ENCODE measurements at places on chromosomes 12 and 14.

DNA sequence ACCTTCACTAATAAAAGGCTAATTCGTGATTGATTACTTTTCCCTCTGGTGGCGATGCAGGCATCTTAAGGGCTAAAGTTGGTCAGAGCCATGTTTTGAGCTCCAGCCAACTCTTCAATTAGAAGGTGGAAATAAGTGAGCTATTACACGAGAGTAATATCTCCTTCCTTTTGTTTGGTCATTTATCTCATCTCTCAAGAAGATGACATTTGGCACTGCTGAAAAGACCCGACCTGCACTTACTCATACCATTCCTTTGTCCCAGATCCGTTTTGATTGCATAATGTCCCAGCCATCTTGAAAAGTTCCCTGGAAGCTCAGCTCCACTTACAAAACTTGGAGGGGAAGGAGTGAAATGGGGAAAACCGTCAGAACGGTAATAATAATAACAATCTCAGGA lies 316.2 kb downstream of the VRK1 start:
- H3K27ac ChIP-seq: no peak overlapping the region
- peaks cover 7% of the 10 kb centered on the region for H3K36me3 ChIP-seq
- H3K4me1 ChIP-seq: no peaks in the 10 kb centered on the region
- DNase-seq: no peak

- no peaks in the 10 kb centered on the region for H3K36me3 ChIP-seq
- peak within 1 kb of the TSS; percentile 89 for H3K27ac ChIP-seq
- no peak for DNase-seq
- H3K27me3 ChIP-seq: peaks cover 10% of the 10 kb centered on the region
Measured at GRCh38 chr12:26195250-26195640, at the start of gene SSPN. TSS of gene SSPN (plus strand) at chr12:26195573. CDS start at chr12:26195673, 100 bp downstream.

DNA sequence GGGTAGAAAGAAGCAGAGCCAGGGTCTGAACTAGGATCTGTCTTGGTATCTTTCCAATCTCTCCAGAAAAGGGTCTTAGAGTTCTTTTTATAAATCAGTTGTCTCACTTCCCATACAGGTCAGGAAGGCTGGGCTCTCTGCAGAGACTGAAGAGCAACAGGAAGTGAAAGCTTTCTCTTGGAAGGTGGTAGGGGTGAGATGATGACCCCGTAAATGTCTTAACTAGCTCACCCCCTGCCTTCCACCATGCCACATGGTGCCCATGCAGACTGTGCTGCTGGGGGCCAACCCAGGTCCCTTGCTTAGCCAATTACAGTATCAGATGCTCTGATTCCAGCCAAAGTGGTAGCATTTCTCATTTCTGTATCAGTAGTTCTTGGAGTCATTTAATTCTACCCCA lies 17.6 kb upstream of the RASSF8 start:
- no peak for DNase-seq
- H3K27ac ChIP-seq: no peak overlapping the region
- no peaks in the 10 kb centered on the region for H3K27me3 ChIP-seq
- no peaks in the 10 kb centered on the region for H3K36me3 ChIP-seq
- H3K4me1 ChIP-seq: no peaks in the 10 kb centered on the region
- H3K4me3 ChIP-seq: no peak overlapping the region

GRCh38 chr12:116236148-116236731 lies 41.3 kb downstream of the MED13L start:
- H3K27me3 ChIP-seq: no peaks in the 10 kb centered on the region
- H3K4me1 ChIP-seq: peaks cover 35% of the 10 kb centered on the region
- peaks cover 14% of the 10 kb centered on the region for H3K36me3 ChIP-seq
- DNase-seq: peak; percentile 9

DNA sequence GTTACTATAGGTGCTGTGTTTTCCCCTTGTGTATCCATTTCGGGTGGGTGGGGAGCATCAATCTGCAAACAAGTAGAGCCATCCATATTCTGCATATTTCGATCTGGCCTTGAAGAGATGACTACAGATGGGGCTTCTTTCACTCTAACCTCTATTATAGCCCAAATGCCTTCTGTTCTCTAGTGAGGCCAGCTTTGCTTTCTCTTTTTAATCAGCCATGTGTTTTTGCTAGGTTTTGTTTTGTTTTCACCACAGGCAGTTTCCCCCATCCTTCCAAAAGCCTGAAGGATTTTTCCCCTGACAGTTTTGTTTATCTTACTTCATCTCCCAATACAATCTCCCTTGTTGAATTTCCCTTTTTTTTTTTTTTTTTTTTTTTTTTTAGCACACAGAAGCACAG lies 224.1 kb downstream of the BTG1 start:
- no peak for DNase-seq
- no peak overlapping the region for H3K4me3 ChIP-seq
- H3K36me3 ChIP-seq: no peaks in the 10 kb centered on the region
- peaks cover 7% of the 10 kb centered on the region for H3K27me3 ChIP-seq

- no peaks in the 10 kb centered on the region for H3K36me3 ChIP-seq
- no peak for DNase-seq
- H3K4me3 ChIP-seq: no peak overlapping the region
- no peak overlapping the region for H3K27ac ChIP-seq
- no peaks in the 10 kb centered on the region for H3K4me1 ChIP-seq
- no peaks in the 10 kb centered on the region for H3K27me3 ChIP-seq
Measured at GRCh38 chr14:86510491-86510890, 980.5 kb downstream of the FLRT2 start.

DNA sequence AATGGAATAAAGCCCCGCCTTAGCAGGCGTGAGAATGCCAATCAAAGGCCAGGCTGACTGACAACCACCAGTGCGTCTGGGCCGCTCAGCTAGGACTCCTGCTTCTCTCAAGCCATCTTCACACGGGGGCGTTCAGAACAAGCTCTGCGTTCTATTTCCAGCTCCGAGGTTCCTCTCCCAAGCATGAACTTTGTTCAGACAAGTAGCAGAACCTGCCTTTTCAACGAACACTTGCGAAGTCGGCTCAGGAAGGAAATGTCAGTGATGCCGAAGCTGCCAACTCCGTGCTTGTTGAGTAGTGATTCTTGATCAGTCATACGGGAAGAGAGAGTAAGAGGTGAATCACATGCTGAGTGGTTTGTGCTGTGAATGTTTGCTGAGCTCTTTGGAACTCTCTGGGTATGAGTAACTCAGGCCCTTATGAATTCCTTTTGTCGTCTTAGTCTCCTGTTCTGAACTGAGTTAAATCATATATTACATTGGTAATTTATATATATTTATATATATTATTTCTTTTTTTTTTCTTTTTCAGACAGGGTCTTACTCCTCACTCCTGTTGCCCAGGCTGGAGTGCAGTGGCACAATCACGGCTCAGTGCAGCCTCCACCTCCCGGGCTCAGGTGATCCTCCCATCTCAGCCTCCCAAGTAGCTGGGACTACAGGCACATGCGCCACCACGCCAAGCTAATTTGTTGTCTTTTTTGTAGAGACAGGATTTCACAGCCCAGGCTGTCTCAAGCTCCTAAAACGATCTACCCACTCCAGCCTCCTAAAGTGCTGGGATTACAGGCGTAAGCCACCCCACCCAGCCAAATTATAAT lies 29.4 kb upstream of the BCL7A start:
- peaks cover 65% of the 10 kb centered on the region for H3K4me1 ChIP-seq
- H3K36me3 ChIP-seq: no peaks in the 10 kb centered on the region
- peak overlapping the region; percentile 72 for H3K4me3 ChIP-seq
- peak overlapping the region; percentile 99 for H3K27ac ChIP-seq
- peak; percentile 88 for DNase-seq
- H3K27me3 ChIP-seq: no peaks in the 10 kb centered on the region

DNA sequence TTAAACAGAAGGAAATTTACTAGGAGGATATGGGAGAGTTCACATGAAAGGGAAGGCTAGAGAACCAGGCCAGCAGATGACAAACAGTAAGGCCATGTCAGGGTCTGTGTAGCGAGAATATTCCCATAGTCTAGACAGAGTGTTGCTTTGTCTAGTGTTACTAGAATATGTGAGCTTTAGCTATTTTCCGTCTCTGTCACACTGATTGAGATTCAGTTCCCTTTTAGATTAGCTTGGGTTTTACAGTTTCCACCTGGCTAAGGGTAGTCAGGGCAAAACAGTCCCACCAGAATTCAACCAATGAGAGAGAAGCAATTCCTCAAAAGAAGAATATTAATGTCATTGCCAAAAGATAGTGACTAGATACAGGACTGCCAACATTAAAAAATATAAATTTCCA lies 82.8 kb upstream of the MDM1 start:
- H3K4me3 ChIP-seq: no peak overlapping the region
- no peaks in the 10 kb centered on the region for H3K27me3 ChIP-seq
- H3K27ac ChIP-seq: no peak overlapping the region
- peaks cover 23% of the 10 kb centered on the region for H3K4me1 ChIP-seq

GRCh38 chr14:103539056-103539825 lies 10.2 kb downstream of the TRMT61A start:
- H3K4me1 ChIP-seq: peaks cover 7% of the 10 kb centered on the region
- H3K27ac ChIP-seq: peak overlapping the region; percentile 20
- peaks cover 11% of the 10 kb centered on the region for H3K36me3 ChIP-seq
- H3K27me3 ChIP-seq: peaks cover 14% of the 10 kb centered on the region

GRCh38 chr12:107404981-107405380 lies 280.6 kb upstream of the PWP1 start:
- H3K27me3 ChIP-seq: no peaks in the 10 kb centered on the region
- H3K27ac ChIP-seq: no peak overlapping the region
- DNase-seq: no peak
- no peaks in the 10 kb centered on the region for H3K4me1 ChIP-seq

DNA sequence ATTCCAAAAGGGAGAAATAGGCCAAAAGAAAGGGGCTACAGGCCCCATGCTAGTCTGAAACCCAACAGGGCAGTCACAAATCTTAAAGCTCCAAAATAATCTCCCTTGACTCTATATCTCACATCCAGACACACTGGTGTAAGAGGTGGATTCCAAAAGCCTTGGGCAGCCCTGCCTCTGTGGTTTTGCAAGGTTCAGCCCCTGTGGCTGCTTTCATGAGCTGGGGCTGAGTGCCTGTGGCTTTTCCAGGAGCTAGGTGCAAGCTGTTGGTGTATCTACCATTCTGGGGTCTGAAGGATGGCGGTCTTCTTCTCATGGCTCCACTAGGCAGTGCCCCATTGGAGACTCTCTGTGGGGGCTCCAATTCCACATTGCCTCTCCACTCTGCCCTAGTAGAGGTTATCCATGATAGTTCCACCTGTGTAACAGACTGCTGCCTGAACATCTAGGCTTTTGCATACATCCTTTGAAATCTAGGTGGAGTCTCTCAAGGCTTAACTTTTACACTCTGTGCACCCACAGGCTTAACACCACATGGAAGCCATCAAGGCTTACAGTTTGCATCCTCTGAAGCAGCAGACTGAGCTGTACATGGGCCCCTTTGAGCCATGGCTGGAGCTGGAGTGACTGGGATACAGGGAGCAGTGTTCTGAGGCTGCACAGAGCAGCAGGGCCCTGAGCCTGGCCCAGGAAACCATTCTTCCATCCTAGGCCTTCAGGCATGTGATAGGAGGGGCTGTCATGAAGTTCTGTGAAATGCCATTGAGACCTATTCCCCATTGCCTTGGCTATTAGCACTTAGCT lies 66.5 kb upstream of the ABCD2 start:
- H3K4me1 ChIP-seq: peaks cover 3% of the 10 kb centered on the region
- DNase-seq: no peak
- H3K36me3 ChIP-seq: no peaks in the 10 kb centered on the region
- no peak overlapping the region for H3K4me3 ChIP-seq
- H3K27ac ChIP-seq: no peak overlapping the region
- no peaks in the 10 kb centered on the region for H3K27me3 ChIP-seq

GRCh38 chr14:95163132-95163531 lies 5.8 kb upstream of the DICER1 start:
- no peak for DNase-seq
- no peak overlapping the region for H3K27ac ChIP-seq

- H3K36me3 ChIP-seq: peaks cover 82% of the 10 kb centered on the region
- H3K27me3 ChIP-seq: no peaks in the 10 kb centered on the region
- no peak overlapping the region for H3K27ac ChIP-seq
- DNase-seq: no peak
Measured at GRCh38 chr12:11870041-11870451, 200.7 kb upstream of the BCL2L14 start.

GRCh38 chr12:94815450-94815849 lies 165.1 kb upstream of the TMCC3 start:
- H3K27ac ChIP-seq: peak overlapping the region; percentile 95
- no peak for DNase-seq
- peak overlapping the region; percentile 84 for H3K4me3 ChIP-seq
- peaks cover 45% of the 10 kb centered on the region for H3K36me3 ChIP-seq

- H3K27me3 ChIP-seq: no peaks in the 10 kb centered on the region
- no peak for DNase-seq
- H3K27ac ChIP-seq: no peak overlapping the region
- H3K36me3 ChIP-seq: no peaks in the 10 kb centered on the region
- peaks cover 22% of the 10 kb centered on the region for H3K4me1 ChIP-seq
- H3K4me3 ChIP-seq: no peak overlapping the region
Measured at GRCh38 chr14:61330511-61330910, 9.1 kb downstream of the PRKCH start.

GRCh38 chr12:52558781-52559445 lies 6.0 kb upstream of the KRT71 start:
- no peak overlapping the region for H3K4me3 ChIP-seq
- no peak overlapping the region for H3K27ac ChIP-seq
- H3K36me3 ChIP-seq: no peaks in the 10 kb centered on the region
- H3K27me3 ChIP-seq: peaks cover 7% of the 10 kb centered on the region

- no peaks in the 10 kb centered on the region for H3K36me3 ChIP-seq
- no peaks in the 10 kb centered on the region for H3K27me3 ChIP-seq
- no peak overlapping the region for H3K4me3 ChIP-seq
Measured at GRCh38 chr12:34354239-34355200, 332.2 kb downstream of the ALG10 start.

GRCh38 chr12:79402606-79403005 lies 288.2 kb downstream of the PAWR start:
- H3K4me1 ChIP-seq: no peaks in the 10 kb centered on the region
- H3K27me3 ChIP-seq: peaks cover 4% of the 10 kb centered on the region
- no peaks in the 10 kb centered on the region for H3K36me3 ChIP-seq
- H3K27ac ChIP-seq: no peak overlapping the region
- DNase-seq: no peak

DNA sequence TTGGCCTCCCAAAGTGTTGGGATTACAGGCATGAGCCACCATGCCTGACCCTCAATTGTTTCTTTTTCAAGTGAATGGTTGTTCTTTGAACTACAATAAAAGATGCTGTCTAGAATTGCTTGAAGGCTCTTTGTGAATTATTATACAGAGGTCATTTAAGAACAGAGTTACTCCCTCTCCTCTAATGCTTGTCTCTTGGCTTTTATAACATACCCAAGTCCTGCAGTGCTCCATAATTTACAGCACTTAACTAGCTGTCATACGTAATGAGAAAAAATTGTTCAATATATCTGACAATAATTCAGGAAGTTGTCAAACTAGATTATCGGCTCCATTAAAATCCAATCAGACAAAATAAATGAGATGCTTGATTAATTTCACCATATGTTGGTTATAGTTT lies 823.0 kb upstream of the ATXN7L3B start:
- H3K36me3 ChIP-seq: no peaks in the 10 kb centered on the region
- no peak overlapping the region for H3K27ac ChIP-seq
- H3K4me1 ChIP-seq: no peaks in the 10 kb centered on the region
- H3K27me3 ChIP-seq: no peaks in the 10 kb centered on the region
- no peak overlapping the region for H3K4me3 ChIP-seq
- no peak for DNase-seq
